Stromal cell of bone marrow (primary cell): ENCODE measurements at places on chromosomes 11 and 22.

DNA sequence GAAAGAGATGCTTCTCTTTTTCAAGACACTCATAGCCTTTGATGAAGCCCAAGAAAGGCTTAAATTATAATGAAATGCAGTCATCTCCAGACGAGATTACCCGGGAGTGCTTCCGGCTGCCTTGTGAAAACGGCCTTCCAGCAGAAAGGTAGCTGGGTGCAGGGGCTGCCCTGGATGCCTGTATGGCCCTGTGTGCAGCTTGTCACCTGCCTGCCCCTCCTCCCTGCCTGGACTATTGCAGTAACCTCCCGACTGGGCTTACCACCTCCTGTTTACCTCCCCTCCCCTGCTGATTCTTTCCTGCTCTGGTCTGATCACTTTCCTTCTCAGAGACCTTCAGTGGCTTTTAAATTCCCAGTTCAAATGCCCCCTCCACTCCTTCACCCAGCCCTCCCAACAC lies 126.4 kb upstream of the SYT13 start:
- DNase-seq, result no peak

- no peak for DNase-seq
Observed at GRCh38 chr22:17896586-17896985, 122.3 kb upstream of the BID start.

DNA sequence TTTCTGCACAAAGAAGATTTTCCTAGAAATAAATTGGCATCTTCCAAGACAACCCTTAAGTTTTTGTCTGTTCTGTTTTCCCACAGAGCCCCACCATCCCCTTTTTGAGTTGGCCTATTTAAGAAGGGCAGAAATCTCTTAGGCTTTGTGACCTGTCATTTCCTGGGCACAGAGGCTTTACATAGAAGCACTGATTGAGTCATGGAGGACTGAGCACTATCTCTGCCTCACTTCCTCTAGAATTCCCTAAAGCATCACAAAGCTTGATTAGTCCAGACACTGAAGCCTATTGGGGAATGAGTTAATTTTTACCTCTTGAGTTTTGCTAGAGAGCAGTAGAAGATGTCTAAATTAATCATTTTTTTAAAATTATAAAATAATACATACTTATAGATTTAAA lies 25.4 kb downstream of the TRIM44 start:
- no peak for DNase-seq

- DNase-seq, result no peak
Observed at GRCh38 chr11:67612751-67613150, 6.0 kb downstream of the NDUFV1 start.

DNA sequence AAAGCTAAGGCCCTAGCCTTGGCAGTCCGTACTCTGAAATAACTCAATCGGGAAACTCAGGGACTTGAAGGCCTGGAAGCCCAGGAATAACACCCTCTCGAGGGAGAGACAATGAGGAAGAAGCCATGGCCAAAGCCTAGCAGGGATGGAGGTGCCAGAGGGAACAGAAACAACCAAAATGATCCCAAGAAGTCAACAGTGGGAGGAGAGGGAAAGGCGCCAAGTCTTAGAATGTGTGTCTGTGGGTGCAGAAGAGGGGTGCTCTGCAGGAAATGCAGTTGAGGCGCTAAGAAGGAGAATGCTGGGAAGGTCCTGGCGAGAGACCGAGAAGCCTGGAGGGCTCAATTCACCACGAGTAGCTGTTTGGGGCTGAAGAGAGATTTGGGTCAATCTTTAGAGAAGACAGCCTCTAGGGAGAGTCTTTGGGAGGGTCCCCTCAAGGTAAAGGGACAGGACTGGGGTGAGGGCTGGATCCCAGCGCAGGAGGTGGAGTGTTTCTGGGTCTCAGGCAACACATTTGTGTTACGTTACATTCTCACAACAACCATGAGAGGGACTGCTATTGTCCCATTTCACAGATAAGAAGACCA lies 760 bp upstream of the MAPK8IP1 start:
- no peak for DNase-seq

DNA sequence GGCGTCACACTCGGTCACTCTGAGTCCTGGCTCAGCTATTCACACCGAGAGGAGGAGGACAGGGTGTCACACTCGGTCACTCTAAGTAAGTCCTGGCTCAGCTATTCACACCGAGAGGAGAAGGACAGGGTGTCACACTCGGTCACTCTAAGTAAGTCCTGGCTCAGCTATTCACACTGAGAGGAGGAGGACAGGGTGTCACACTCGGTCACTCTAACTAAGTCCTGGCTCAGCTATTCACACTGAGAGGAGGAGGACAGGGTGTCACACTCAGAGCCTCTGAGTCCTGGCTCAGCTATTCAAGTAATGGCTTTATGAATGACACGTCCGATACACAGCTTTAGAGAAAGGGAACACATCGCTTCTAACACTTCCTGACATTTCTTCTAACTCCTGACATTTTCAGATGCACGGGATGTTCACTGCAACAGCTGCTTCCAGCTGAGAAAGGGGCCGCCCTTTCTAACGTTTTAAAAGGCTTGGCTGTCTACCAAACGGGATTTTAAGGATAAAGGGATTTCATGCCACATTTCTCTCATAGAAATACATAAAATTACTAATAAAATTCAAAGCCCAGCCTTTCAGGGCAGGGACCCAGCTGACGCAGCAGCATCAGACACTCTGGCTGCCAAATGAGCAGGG lies 28.1 kb downstream of the DRD4 start:
- DNase-seq, result no peak

DNA sequence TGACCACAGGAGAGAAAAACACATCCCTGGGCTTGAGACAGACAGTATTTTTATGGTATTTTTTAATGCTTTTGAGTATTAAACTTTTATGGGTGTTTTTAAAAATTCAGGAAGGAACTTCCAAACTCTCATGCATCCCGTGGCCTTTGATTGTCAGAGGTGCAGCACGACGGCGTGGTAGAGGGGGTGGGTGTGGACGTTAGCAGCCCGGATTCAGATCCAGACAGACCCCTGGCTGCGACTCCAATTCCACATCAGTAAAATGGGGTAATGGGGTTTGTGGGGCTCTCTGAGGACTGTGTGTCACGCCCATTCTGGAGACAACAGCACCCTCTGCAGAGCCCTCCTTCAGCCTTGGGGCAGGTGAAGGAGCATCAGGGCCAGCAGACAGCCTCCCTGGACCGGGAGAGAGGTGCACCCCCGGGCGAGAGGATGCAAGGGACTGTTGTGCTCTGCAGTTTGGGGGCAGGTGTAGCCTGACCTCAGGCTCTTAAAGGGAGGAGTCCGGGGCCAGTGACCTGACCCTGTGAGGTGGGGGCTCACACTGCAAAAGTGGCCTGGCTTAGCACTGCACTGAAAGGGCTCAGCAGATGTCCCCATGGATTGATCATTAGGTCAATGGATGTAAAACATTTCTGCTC lies 1024.3 kb downstream of the TBC1D22A start:
- no peak for DNase-seq
